ENCODE measurements at places on chromosomes 7 and 10.

DNA sequence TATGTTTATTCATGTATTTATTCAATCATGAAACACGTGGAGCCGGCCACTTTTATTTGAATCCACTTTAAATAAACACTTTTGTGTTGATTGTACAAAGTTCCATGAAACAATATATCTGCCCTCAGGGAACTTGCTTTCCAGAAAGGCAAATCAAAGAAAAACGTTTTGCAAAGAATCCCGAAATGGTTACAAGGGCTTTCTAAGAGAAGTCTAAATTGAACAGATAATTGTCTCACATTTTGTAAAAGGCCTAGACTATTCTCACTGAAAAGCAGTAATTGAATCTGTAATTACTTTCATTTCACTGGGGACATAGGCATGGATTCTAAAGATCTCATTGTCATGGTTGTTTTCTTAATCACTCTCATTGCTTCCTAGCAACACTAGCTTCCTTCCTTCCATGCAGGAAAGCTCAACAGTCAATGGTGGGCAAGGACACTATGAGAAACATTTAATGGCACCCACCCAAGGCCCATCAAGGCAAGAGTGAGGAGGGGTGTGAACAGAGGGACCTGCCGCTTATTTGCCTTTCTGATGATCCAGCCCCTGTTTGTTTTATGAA, 622.4 kb upstream of the C7orf33 start:
- DNase-seq, result no peak
- no peak overlapping the region for H3K4me3 ChIP-seq
- H3K36me3 ChIP-seq, result no peaks in the 10 kb centered on the region
- no peak overlapping the region for H3K27ac ChIP-seq
- no peaks in the 10 kb centered on the region for H3K27me3 ChIP-seq

DNA sequence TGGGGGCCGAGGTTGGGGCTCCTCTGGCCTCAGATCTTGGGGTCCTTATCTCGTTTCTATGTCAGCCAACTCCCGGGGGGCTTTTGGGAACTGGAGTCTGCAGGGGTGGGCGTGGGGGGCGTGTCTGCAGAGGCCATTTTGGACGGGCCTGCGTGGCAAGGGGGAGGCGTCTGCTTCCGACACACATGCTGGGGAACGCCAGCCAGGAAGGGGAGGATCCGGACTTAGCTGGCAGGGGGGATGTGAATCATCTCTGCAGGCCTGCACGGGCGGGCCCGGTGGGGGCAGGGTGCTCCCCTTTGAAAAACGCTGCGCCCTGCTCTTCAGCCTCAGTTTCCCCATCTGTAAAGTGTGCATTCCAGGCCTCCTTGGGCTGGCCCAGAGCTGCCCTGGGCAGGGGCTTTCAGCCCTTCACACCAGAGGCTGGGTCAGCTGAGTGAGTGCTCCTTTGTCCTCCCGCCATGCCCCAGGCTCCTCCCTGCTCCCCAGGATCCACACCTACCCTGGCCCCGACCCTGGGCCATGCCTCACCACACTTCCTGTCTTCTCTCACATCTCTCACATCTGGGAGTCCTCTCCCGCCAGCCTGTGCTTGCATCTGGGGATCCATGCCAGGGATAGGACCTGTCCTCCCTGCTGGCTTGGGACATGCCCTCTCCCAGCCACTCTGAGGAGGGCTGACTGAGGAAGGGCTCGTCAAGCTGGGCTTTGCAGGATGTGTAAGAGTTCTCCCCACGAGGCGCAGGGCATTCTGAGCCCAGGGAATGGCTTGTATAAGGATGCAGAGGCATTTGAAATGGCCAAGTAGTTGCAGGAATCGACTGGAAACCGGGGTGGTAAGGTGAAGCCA, 172.6 kb upstream of the TNRC18 start:
- H3K4me3 ChIP-seq, result no peak overlapping the region
- peaks cover 2% of the 10 kb centered on the region for H3K27me3 ChIP-seq
- H3K36me3 ChIP-seq, result no peaks in the 10 kb centered on the region
- no peak for DNase-seq

GRCh38 chr10:127999297-128000129, 92.6 kb downstream of the PTPRE start:
- H3K27me3 ChIP-seq, result no peaks in the 10 kb centered on the region
- no peaks in the 10 kb centered on the region for H3K4me1 ChIP-seq
- no peak overlapping the region for H3K4me3 ChIP-seq
- no peaks in the 10 kb centered on the region for H3K36me3 ChIP-seq

DNA sequence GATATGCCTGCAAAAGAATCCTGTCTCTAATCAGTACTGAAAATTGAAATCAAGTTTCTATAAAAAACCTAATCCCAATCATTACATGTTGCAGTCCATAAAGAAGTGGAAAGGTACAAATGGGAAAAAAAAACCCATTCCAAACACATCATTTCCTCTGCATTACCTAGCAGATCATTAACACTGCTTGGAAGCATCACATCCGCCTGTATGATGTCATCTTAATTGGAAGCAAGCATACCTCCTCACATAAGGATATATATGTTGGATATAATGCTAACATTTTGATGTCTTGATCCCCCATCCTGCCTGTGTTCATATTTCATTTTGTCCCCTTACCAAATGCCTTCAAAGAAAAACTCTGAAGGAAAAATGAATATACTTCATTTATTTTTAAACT, 241.3 kb upstream of the AOAH start:
- H3K4me1 ChIP-seq, result no peaks in the 10 kb centered on the region
- DNase-seq, result no peak
- H3K27ac ChIP-seq, result no peak overlapping the region
- H3K27me3 ChIP-seq, result no peaks in the 10 kb centered on the region
- H3K4me3 ChIP-seq, result no peak overlapping the region

DNA sequence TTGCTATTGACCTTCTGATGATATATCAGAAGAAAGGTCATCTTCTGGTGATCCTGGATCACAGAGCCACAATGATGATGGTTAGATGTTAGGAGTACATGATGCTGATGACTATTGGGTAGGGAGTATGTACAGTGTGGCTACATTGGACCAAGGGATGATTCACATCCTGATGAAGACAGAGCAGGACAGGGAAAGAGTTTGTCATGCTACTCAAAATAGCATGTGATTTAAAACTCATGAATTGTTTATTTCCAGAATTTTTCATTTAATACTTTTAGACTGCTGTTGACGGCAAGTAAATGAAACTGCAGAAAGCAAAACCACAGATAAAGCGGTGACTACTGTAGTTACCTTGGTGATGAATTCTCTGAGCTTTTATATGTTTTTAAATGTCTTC, 397.3 kb downstream of the PPP1R3A start:
- H3K27me3 ChIP-seq, result no peaks in the 10 kb centered on the region
- no peaks in the 10 kb centered on the region for H3K36me3 ChIP-seq
- H3K4me1 ChIP-seq, result no peaks in the 10 kb centered on the region
- no peak overlapping the region for H3K27ac ChIP-seq
- no peak for DNase-seq
- no peak overlapping the region for H3K4me3 ChIP-seq

GRCh38 chr7:127393368-127394058, 1.0 kb upstream of the ZNF800 start:
- H3K27me3 ChIP-seq, result peaks cover 26% of the 10 kb centered on the region
- peak; percentile 51 for DNase-seq
- no peaks in the 10 kb centered on the region for H3K36me3 ChIP-seq
- no peak overlapping the region for H3K27ac ChIP-seq
- peak overlapping the region; percentile 59 for H3K4me3 ChIP-seq

DNA sequence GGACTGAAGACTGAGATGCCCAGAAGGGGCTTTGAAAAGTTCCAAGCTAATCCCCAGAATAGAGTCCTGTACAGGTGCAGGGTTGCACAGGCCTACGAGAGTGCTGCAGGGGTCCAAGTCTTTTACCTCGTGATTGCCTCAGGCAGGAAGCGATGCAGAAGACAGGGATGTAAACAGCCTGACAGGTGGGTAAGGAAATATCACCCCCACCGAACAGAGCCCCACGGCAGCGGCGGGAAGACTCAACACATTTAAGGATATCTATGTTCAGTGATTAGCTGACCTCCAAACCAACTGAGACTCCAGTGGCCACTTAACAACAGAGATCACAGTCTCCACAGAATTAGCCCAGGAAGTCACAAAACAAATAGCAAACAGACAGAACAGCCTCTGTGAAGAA, 73.9 kb upstream of the VIPR2 start:
- peaks cover 2% of the 10 kb centered on the region for H3K36me3 ChIP-seq
- H3K27ac ChIP-seq, result no peak overlapping the region
- no peaks in the 10 kb centered on the region for H3K27me3 ChIP-seq
- H3K4me3 ChIP-seq, result no peak overlapping the region

- no peak for DNase-seq
- H3K27ac ChIP-seq, result no peak overlapping the region
- H3K36me3 ChIP-seq, result no peaks in the 10 kb centered on the region
- H3K4me1 ChIP-seq, result no peaks in the 10 kb centered on the region
- H3K27me3 ChIP-seq, result no peaks in the 10 kb centered on the region
These were observed 400.0 kb downstream of the PHF14 start for GRCh38 chr7:11373546-11374142.

DNA sequence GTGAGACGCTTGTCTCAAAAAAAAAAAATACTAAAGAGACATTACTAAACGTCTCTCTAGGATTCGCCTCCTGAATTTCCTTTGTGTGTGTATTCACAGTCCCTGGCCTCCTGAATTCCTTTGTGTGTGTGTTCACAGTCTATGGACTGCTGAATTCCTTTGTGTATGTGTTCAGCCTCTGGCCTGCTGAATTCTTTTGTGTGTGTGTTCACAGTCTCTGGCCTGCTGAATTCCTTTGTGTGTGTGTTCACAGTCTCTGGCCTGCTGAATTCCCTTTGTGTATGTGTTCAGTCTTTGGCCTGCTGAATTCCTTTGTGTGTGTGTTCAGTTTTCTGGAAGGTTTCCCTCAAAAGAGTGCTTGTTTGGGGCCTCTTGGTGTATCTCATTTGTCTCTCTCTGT, 8.2 kb downstream of the BMS1 start:
- no peaks in the 10 kb centered on the region for H3K27me3 ChIP-seq
- H3K4me3 ChIP-seq, result no peak overlapping the region
- peaks cover 51% of the 10 kb centered on the region for H3K36me3 ChIP-seq
- H3K27ac ChIP-seq, result no peak overlapping the region

GRCh38 chr10:79140085-79140793, 71.5 kb downstream of the ZMIZ1 start:
- peaks cover 8% of the 10 kb centered on the region for H3K4me1 ChIP-seq
- H3K4me3 ChIP-seq, result no peak overlapping the region
- H3K36me3 ChIP-seq, result peaks cover 8% of the 10 kb centered on the region
- no peak overlapping the region for H3K27ac ChIP-seq
- H3K27me3 ChIP-seq, result no peaks in the 10 kb centered on the region

DNA sequence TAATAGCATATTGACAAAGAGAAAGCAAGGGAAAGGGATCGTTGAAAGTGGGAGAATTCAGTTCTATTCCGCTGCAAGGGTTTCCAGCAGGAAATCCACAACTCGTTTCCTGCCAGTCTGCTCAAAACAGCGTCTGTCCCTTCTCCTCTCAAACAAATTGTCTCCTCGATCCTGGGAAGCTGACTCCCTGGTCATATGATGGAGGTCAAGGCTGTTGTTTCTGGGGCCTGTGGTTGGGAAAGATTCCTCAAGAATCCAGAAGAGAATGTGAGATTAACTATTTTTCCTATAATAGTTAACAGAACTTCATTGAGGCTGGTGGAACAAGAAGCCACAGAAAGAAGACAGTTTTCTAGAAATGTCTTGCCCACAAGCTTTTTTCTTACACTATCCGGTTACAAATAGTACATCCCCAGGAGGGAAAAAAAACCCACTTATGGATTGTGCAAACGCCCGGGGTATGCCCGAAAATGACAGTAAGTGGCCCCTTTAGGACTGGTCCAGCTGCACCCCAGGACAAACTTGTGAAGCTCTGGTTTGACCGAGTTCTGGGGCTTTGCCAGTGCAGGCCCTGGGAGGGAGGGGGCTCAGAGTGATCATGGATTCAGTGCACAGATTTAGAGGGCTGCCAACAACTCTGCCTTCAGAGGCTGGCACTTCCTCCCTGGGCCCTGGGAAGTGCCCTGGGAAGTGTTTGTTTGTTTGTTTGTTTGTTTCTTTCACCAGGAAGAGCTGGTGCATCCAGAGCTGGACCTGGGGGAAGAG, 49.4 kb upstream of the CTBP2 start:
- no peak overlapping the region for H3K27ac ChIP-seq
- no peaks in the 10 kb centered on the region for H3K4me1 ChIP-seq
- H3K36me3 ChIP-seq, result no peaks in the 10 kb centered on the region
- H3K4me3 ChIP-seq, result no peak overlapping the region

GRCh38 chr7:74454021-74454924, 567 bp downstream of the GTF2IRD1 start:
- H3K4me1 ChIP-seq, result peaks cover 12% of the 10 kb centered on the region
- DNase-seq, result no peak
- peak overlapping the region; percentile 82 for H3K4me3 ChIP-seq
- H3K27ac ChIP-seq, result no peak overlapping the region
- no peaks in the 10 kb centered on the region for H3K36me3 ChIP-seq

- H3K27me3 ChIP-seq, result no peaks in the 10 kb centered on the region
- H3K36me3 ChIP-seq, result no peaks in the 10 kb centered on the region
- no peak overlapping the region for H3K27ac ChIP-seq
These were observed 60.1 kb downstream of the CFAP46 start for GRCh38 chr10:132882069-132882951.

GRCh38 chr7:73716318-73716890, 3.1 kb downstream of the STX1A start:
- H3K4me3 ChIP-seq, result no peak overlapping the region
- peaks cover 17% of the 10 kb centered on the region for H3K27me3 ChIP-seq
- no peak overlapping the region for H3K27ac ChIP-seq
- H3K36me3 ChIP-seq, result no peaks in the 10 kb centered on the region

GRCh38 chr7:17593819-17594419, 295.5 kb downstream of the AHR start:
- DNase-seq, result no peak
- H3K27me3 ChIP-seq, result no peaks in the 10 kb centered on the region
- no peak overlapping the region for H3K4me3 ChIP-seq
- H3K27ac ChIP-seq, result no peak overlapping the region
- no peaks in the 10 kb centered on the region for H3K4me1 ChIP-seq

DNA sequence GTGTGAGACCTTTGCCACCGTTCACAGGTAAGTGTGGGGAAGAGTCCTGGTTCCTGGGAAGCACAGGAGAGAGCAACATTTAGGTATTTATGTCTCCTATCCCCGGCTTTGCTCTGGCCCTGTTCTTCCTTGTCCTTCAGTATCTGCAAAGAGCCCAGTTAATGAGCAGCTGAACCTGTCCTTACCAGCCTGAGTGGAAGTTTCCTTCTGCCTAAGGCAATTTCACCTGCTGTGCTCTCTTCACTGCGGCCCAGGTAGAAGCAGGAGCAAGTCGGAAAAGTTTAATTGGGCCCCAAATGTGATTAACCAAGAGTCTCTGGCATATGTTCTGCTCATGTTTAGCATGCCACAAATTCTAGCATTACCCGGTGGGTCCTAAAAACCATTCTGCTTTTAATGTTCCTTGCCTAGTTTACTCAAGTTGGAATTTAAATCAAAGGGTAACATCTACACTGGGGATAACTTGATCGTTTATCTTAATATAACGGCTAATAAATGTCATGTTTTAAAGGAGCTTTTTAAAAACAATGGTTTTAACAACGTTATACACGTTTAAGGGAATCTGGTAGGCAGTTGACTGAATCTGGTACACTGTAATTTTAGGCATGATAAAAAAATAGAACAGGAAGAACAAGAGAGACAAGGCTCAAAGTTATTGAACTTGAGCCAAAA, 817.1 kb downstream of the TYW1 start:
- no peak overlapping the region for H3K27ac ChIP-seq
- no peaks in the 10 kb centered on the region for H3K36me3 ChIP-seq
- H3K4me3 ChIP-seq, result no peak overlapping the region
- no peaks in the 10 kb centered on the region for H3K27me3 ChIP-seq
